ENCODE measurements at places on chromosomes 12 and 14.
A peak's percentile ranks its signal among the peaks of the same experiment; 100 is the strongest.

DNA sequence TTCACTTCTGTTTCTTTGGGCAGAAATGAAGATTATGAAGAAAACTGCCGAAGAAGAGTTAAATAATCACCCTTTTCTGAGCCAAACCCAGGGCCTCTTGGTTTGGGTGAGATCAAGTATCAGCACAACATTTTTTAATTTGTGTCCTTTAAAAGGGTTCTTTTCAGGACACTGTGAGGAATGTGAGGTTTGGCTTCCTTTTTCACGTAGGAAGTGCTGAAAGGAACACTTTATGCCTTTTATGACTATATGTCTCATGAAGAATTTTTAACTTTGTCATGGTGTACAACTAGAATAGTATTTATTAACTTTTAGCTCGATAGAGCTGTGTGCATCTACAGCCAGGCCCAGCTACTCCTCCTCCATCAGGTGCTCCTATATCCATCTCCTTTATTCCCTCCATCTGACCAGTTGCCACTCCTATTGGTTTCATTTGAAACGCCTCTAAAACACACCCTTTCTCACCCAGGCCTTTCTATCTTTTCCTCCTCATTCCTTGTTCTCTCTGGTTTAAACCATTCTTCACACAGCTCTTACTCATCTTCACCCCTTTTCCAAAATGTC is 103.6 kb upstream of the LRIG3 start:
- no peak for DNase-seq

DNA sequence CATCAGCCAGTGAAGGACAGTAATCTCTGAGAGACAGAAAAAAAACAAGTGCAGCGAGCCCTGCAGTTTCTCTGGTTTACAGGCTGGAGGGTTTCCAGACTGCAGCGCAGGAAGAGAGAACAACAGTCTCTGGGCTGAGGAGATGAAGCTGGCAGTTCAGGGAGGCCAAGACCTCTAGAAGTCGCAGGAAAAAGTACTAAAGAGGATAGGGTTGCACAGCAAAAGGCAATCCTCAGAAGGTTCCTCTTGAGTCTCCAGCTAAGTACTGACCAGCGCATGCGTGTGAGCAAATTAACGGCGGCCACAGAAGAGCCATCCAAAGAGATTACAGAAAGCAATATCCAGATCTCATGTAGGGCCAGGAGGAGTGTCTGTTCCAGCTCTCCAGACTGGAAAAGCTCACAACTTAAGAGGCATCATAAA is 12.2 kb upstream of the CCDC60 start:
- no peak for DNase-seq

- DNase-seq = no peak
These were observed 16.5 kb downstream of the APPL2 start for GRCh38 chr12:105219261-105220028.

DNA sequence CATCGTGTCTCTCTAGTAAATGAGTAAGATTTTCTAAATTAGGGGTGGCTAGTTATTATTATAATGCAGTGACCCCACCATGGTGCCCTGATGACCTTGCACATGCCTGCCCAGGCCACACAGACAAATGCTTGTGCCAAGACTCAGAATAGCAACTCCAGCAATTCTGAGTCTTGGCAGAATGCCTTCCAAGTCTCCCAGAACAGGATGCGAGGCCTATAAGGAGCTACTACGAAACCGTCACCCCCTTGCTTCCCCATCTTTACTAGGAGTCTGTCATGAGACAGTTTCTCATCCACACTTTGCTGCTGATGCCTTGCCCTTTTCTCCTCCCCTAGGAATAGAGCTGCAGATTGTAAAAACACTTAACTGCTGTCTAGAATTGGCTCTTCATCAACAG is 559.9 kb downstream of the TRHDE start:
- no peak for DNase-seq

DNA sequence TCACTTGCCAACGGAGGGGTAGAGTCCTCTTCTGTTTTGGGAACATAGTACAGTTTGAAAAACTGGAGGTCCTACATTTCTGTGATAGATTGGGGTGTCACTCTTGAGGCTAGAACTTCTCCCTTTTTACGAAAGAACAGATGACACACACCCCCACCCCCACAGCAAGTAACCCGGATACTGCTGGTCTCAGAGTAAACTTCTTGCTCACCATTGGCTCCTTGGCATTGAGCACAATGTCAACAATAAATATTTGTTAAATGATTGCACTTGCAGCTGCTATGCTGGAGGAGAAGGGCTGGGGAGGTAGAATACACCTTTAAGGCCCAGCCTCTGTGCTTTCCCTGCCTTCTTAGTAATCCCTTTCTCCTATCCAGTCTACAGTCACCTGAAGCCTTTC is 149.8 kb downstream of the TGFB3 start:
- no peak for DNase-seq

DNA sequence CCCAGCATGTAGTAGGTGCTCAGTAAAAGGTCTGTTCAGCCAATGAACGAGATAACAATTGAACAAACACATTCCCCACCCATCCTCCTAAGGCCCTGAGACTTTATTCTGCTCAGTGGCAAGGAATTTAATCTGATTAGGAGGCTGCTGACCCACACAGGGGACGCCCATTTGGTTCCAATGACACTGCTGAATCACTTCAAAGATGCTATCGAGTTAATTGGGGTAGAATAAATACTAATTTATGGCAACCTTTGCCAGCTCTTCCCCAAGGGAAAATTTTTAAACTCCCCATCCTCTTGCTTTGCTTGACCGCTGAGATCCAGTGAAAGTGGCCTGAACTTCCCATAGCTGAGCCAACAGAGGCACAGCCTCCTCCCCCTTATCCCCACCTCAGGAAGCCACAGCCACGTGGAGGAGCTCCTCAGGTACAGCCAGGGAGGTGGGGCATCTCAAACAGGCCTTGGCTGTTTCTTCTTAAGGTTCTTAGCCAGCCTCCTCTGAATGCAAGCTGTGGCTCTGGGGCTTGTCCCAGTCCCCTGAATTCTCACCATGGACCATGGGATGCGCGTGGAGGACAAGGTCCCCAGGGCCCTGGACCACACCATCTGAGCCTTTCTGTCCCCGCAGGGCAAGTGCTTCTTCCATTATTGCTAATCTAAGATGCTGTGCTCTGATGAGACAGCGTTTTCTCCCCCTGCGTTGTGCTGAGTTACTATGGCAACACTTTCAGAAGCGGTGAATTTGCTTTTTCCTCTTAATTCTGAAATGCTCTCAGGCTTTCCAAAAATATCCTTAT is 26.7 kb downstream of the C14orf132 start:
- DNase-seq = peak; percentile 19

DNA sequence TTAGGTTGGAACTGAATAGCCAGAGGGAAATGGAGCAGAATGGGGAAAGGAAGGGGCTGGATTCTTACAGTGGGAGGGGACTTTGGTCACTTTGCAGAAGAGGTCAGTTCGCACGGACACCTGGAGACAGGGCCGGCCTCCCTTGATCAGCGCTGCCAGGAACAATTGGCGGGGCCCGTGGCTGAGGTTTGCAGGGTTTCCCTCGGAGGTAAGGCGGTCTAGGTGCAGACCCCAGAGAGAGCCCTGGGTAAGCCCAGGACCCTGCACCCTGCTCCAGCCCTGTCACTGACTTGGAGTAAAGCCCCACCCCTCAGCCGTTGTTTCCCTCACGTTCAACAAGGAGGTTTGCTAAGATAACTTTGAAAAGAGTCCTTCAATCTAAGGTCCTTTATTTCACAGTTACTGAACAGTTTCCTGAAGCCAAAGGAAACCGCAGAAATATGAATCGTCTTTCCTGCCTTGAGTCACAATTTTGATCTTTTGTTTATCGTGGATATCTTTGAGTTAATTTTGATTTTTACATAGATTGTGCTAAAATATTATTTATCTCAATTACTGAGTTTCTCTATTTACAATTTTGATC is 231.4 kb upstream of the RTL1 start:
- no peak for DNase-seq

GRCh38 chr14:52876311-52876710 is 74.5 kb downstream of the FERMT2 start:
- no peak for DNase-seq

DNA sequence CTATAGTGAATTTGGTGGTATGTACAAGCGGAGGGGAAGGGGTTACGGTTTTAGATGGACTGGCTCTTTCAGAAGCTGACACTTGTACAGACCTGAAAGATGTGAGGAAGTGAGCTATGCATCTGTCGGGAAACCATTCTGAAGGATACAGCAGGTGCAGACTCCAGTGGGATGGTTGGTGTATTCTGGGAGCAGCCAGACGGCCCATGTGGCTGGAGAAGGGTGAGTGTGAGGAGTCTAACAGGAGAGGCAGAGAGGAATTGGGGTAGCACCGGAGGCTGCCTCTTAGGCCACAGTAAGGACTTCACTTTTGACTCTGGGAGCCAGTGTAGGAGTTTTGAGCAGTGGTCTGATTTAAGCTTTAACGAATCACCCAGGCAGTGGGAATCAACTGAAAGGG is 90.7 kb downstream of the APAF1 start:
- DNase-seq = no peak

- no peak for DNase-seq
These were observed 18.3 kb downstream of the KICS2 start for GRCh38 chr12:64203775-64204174.

DNA sequence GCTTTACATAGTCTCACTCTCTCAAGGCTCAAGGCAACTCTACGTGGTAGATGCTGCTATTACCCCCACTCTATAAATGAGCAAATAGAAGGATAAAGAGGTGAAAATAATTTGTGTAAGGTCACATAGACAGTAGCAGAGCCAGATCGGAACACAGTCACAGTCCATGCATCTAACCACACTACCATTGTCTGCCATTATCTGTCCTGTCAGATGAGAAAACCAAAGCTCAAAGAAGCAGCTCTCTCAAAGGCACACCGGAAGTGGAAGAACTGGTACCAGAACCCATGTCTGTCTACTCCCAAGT is 134.4 kb upstream of the NUDT4 start:
- DNase-seq = no peak

DNA sequence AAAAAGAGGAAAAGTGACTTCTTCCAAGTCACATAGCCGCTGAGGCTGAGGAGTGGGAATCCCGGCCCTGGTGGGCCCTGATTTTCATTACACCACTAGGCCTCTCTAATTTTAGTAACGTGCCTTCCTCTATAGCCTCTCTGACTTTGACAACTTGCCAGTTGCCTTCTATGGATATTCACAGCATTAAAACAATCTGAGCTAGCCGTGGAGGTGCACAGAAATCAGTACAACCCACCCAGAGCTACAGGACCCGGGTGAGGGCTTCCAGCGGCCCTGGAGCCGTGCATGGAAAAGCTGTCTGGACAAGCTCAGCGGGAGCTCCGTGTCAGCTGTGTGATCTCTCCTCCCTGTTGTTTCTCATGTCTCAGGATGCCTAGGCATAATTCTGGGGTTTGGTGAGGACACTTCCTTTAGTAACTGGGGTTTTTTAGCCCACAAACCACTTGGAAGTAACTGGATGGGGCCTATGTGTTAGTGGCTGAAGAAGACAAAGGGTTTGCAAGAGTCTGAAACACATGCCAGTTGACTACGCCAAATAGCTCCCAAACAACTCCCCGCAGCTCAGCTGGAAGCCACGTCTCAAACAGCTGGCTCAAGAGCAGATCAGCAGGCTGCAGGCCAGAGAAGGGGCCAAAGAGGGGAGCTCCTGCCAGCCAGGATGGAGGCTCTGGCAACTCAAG is 53.0 kb downstream of the SSH1 start:
- peak; percentile 49 for DNase-seq

DNA sequence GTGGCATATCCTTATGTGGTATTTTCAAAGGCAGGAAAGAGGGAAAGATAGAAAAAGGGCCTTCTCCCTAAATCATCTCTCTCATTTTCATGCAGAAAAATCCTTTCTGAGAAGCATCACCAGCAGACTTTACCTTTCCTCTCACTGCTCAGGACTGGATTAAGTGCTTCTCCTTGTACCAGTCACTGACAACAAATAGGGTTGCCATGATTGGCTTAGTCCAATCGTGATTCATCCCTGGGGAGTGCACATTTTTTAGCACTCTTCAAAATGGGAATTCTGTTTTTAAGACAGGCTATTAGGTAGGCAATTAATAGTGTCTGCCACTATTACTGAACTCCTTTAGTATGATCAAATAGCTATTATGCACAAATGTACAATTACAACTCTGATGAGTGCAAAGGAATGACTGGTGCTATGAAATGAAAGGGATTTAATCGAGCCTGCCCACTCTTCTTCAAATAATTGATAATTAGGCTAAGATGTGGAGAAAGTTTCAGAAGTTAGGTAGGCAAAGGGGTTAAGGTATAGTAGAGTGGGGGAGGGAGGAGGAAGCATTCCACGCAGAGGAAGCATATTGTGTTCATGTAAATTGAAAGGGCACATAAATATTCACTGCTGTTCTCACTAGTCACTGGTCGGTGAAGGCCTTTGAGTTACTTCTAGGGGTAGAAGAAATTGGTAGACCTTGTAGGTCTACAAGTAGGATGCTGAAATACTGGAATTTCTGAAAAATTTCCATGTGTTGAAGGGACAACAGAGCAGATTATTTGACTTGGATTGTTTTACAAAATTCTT is 84.0 kb downstream of the MSRB3 start:
- no peak for DNase-seq

GRCh38 chr14:53501361-53502211 is 348.5 kb upstream of the DDHD1 start:
- no peak for DNase-seq

DNA sequence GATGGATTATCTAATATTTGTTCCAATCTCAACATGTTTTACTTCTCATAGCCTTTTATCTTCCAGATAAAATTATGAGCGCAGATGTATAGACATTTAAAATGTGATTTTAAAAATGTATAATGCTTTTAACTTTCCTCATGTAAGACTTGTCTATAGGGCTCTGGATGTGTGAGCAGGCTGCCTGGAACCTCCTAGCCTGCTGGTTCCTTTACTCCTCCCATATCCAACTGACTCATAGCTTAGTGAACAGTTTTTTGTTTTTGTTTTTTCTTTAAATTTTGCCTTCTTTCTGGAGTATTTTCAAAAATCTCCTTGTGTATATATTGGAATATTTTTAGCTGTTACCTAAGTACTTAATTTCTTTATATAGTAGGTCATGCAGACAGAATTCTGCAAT is 115.4 kb downstream of the PDE3A start:
- no peak for DNase-seq

GRCh38 chr14:60248697-60249318 is at the start of gene PPM1A:
PPM1A (plus strand) TSS chr14:60249221; CDS start chr14:60282704, 33,483 bp downstream.
- DNase-seq = peak; percentile 95

DNA sequence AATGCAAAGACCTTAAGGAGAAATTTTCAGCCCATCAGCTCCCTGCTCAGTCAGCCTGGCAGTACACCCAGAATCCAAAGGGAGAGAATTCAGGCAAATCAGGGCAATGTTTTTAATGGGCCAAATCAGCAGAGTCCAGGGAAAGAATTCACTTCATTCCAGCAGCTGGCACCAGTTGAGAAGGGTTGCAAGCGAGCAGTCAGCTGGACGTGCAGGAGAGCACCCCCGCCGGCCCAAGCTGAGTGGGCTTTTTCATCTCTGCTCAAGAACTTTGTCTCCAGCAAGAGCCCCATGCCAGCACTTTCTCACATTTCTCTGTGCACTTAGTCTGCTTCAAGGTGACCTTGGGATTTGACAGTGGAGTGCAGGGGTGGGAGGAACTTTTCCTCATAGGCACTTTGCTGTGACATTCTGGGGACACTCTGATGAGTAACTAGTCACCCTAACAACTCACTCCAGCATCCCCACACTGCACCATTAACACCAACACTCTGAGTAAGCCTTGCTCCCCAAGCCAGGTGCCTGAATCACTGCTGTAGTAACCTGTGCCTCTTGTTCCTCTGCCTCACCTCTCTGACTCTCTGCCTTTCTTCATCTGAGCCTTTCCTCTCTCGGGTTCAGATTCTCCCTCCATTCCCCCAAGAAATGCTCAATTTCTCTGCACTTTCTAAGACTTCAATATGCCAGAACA is 2.2 kb downstream of the ENDOU start:
- DNase-seq = no peak

GRCh38 chr12:62865937-62866336 is 69.0 kb downstream of the PPM1H start:
- no peak for DNase-seq

Measured in NCI-H82 (cell line).